CD4-positive, alpha-beta T cell treated with Interleukin-1 beta for 1 hour (primary cell): ENCODE measurements at places on chromosomes 16 and 17.

- DNase-seq: no peak
Measured at GRCh38 chr17:73074566-73074965, 17.9 kb downstream of the SLC39A11 start.

GRCh38 chr16:57791893-57792461 lies 10.3 kb downstream of the KIFC3 start:
- no peak for DNase-seq

DNA sequence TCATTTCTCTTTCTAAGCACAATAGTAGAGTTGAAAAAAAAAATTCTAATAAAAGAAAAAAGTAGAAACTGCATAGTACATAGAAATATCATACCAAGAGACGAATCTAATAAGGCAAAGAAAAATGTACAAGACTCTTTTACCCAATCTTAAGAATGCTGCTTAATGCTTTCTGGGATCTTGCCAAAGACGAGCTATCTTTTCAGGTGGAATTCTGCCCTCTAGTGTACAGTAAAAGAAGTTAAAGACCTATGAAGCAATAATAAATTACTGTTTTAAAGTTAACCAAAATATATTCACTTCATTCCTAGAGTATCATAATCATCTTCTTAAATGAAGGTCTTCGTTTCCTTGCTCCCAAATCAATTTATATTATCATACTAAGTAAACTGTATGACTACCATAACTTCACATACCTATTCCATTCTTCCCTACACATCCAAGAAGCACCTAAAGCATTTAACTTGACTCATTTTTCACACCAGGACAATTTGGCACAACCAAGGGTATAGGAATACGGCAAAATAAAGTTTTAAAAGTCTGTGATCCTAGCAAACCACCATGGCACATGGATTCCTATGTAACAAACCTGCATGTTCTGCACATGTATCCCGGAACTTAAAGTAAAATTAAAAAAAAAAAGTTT lies 47.7 kb downstream of the CFDP1 start:
- no peak for DNase-seq

DNA sequence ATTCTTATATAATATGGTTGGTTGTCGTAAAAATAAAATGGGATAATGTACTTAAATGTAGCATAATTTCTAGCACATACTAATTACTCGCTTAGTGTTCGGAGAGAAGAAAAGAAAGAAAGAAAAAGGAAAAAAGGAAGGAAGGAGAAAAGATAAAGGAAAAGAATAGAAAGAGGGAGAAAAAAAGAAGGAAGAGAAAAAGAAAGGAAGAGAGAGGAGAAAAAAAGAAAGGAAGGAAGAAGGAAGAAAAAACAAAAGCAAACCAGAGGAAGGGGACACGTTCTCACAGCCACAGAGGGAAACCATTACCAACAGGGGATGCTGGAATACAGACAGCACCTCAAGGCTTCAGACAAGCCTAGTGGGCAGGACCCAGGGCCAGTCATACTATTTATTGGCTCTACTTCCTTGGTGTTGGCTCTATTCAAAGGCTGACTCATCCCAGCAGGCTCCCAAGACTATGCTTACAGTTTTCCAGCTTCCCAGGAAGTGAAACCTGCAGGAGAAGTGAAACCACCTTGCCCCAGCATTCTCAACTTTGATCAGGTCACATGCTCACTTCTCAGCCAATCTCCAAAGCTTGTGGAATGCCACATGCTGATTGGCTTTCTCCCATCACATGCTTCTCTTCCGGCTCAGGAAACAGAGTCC lies 273.5 kb upstream of the IRX5 start:
- DNase-seq: no peak

DNA sequence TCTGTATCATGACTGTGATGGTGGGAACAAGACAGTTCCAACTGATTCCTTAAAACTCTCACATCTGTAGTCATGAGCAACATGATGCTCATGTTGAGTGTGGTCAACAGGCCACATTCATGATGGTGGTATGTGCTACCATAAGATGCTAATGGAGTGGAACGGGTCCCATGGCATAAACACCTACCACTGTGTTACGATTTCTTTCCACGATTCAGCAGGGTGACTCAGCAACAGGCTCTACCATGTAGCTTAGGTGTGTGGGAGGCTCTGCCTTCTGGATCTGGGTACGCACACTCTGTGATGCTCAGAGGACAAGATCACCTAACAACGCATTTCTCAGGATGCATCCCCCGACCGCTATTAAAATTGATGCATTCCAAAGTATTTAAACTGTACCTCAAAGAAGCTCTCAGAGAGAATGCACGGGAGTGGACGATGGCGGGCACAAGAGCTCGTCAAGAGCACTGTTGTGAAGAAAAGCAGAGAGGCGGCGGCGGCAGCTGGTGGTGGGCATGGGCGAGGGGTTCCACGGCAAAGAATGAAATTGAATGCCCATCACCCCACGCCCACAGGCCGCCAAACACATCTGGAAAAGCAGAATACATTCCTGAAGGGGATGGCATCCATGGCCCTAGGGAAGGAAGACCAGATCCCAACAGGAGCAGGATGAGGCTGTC lies 133.3 kb downstream of the ZNF778 start:
- no peak for DNase-seq

GRCh38 chr17:81416612-81417011 lies 21.4 kb downstream of the BAHCC1 start:
- no peak for DNase-seq

DNA sequence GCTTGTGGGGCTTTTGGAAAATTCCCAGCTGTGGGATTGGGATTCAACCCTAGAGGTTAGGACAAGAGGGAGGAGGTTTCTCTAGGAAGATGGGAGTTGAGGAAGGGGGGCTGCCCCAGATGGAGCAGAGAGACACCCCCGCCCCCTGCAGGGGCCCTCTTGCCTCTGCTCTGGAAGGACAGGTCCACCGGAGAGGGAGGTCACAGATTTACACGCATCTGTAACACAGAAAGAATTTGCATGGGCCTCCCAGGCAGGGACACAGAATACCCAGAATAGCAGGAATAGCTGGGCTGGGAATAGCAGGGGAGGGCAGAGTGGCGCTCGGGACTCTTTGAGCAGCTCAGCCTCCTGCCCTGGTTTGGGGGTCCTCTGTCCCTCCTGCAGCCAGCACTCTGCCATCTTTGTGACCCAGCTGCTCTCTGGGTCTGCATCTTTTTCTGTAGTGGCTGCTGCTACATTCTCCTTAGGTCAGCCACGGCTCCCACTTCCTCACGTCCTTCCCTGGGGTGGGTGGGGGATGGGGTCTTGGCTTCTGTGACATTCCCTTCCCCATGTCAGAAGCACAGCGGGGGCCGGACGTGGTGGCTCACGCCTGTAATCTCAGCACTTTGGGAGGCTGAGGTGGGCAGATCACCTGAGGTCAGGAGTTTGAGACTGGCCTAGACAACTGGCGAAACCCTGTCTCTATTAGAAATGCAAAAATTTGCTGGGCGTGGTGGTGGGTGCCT lies 33.9 kb upstream of the PLLP start:
- DNase-seq: no peak

DNA sequence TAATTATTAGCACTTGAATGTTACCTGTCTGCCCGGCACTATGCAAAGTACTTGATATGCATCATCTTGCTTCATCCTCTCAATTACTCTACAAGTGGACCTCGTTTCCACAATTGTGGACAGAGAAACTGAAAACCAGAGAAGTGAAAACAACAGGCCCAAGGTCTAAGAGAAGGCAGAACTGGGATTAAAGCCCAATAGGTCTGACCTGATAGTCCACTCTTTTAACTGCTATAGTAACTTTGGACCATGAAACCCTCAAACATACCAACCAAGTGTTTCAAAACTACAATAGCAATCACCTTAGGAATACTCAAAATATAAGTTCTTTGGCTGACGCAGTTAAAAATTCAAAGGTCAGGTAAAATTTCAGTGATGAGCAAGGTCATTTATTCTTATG lies 7.3 kb downstream of the STAT3 start:
- no peak for DNase-seq

DNA sequence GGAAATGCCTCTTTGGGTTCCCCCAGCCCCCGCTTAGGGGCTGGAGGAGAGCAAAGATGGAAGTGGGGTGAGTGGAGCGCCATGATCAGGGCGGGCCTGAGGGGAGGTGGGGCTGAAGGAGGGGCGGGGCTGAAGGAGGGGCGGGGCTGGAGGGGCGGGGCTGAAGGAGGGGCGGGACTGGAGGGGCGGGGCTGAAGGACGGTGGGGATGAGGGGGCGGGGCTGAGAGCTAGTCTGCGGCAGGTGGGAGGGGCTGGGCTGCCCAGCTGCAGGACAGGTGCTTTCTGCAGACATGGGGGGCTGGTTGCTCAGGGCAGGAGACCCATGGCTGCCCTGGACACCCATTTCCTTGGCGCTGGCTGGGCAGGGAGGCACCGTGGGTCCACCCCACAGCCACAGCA lies 39.1 kb upstream of the PABPN1L start:
- no peak for DNase-seq

GRCh38 chr17:57993471-57994365 lies 5.7 kb upstream of the VEZF1 start:
- no peak for DNase-seq

GRCh38 chr17:74196541-74197317 lies 6.7 kb upstream of the RPL38 start:
- DNase-seq: no peak

GRCh38 chr17:69339937-69340336 lies 13.0 kb upstream of the ABCA5 start:
- no peak for DNase-seq

- DNase-seq: peak; percentile 51
Measured at GRCh38 chr16:27318392-27319256, 4.8 kb downstream of the IL4R start.

DNA sequence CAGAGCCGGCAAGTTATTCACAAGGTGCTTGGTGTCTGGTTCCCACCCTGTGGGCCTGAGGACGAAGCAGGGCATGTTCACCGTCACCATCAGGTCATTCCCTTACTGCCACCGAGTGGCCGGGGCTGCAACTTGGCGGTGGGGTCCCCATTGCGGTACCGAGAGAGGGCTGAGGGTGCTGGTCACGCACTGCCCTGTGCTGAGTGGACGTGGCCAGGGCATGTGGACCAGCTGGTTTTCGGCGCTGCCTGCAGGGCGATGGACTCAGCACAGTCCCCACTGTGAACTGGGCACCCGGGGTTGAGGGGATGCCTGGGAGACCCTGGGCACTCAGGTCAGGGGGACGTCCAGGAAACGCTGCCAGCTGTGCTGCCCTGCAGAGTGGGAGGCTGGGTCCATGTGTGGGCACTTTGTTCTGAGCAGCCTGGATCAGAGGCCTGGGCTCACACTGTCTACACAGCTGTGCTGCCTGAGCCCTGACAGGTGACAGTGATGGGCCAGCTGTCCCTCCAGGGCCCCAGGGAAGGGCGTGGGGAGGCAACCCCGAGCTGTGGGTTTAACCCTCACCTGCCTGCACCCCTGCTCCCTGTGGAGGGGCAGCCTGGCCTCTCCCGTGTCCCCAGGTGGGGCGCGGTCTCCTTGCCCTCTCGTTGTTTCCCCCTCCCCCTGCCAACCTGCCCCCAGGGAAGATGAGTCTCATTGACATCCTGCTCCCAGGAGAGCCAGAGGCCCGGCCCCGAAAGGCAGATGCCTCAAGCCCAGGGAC lies 39.3 kb upstream of the GNG13 start:
- no peak for DNase-seq

GRCh38 chr17:81241648-81242420 lies 2.7 kb downstream of the NDUFAF8 start:
- DNase-seq: peak; percentile 64

DNA sequence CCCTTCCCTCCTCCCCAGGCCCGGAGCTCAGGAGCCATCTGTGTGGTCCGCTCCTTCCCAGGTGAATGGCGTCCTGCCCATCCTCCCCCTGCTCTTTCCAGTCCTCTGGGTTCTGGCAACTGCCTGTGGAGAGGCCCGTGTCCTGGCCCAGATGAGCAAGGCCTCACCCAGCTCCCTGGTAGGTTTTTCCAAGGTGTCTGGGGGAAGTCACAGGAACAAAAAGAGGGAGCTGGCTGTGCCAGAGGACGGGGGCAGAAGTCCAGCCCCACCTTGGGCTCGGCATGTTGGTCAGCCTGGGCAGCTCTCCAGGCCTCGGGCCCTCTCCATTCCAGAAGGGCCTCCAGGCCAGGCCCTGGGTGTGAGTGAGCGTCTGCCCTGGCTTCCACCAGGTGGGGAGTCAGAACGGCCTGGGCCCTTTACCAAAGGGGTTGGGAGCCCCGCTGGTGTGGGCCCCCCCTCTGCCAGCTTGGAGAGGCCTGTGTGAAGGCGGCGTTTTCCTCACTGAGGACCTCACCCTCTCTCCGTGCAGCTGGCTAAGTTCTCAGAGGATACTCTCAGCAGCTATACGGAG lies 25.1 kb downstream of the CASKIN2 start:
- DNase-seq: no peak

- DNase-seq: no peak
Measured at GRCh38 chr16:31079342-31079944, 5.2 kb downstream of the ZNF646 start.

- DNase-seq: peak; percentile 66
Measured at GRCh38 chr17:60036796-60037677, 41.7 kb downstream of the HEATR6 start.

- no peak for DNase-seq
Measured at GRCh38 chr17:82713071-82713723, 3.3 kb upstream of the FN3KRP start.
